HL-60 (cell line): ENCODE measurements at places on chromosomes 4 and X.
A peak's percentile ranks its signal among the peaks of the same experiment; 100 is the strongest.

DNA sequence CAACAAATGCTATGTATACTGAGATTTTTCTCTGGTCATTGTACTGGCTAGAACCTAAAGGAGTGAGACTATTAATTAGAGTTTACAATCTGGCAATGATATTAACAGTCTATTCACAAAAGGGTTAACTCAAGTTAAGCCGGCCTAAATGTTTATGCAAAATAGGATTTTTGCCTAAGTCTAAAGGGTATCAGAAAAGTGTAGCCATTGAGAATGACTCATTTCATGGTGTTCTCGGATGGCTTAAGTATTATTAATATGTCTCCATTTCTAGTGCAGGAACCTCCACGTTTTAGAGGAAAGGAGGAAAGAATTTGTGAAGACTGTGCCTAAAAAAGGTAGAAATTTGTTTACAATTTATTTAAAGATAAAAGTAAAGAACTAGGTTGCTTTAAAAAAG is 29.8 kb downstream of the DYNLT3 start:
- no peak for DNase-seq

- DNase-seq = no peak
Measured at GRCh38 chr4:177492022-177492421, 49.8 kb upstream of the AGA start.

DNA sequence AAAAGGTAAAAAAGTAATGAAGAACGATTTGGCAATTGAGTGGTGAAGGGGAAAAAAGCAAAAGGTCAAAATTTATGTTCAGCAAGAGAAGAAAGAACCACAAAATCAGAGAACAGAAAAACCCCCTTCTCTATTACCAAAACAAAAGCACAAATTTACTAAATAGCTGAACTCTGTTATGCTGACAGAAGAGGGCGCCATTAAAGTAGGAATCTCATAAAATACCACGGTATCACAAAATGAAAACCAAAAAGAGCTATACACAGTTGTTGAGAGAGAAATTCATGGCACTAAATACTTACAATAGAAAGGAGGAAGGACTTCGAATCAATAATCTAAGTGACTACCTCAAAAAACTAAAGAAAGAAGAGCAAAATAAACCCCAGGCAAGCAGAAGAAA is 69.6 kb upstream of the CXorf66 start:
- DNase-seq = no peak

DNA sequence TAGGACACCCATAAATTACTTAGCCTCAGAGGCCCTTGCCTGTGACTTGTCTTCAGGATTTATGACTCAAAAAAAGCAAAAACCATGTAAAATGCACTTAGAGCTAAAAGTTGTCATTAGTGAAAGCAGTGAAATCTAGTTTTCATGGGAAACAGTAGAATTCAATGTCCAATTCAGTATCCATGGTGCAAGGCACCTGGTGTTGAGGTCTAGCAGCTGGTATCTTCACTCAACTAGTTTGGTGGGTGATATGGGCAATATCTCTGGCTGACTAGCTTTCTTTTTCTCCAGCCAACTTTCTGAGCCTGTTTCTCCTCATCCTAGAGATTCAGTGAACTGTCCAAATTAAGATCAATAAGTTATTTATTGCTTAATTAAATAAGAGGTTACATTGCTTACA is 229.8 kb upstream of the NDST4 start:
- no peak for DNase-seq

GRCh38 chr4:142347241-142347640 is 498.9 kb downstream of the INPP4B start:
- no peak for DNase-seq

DNA sequence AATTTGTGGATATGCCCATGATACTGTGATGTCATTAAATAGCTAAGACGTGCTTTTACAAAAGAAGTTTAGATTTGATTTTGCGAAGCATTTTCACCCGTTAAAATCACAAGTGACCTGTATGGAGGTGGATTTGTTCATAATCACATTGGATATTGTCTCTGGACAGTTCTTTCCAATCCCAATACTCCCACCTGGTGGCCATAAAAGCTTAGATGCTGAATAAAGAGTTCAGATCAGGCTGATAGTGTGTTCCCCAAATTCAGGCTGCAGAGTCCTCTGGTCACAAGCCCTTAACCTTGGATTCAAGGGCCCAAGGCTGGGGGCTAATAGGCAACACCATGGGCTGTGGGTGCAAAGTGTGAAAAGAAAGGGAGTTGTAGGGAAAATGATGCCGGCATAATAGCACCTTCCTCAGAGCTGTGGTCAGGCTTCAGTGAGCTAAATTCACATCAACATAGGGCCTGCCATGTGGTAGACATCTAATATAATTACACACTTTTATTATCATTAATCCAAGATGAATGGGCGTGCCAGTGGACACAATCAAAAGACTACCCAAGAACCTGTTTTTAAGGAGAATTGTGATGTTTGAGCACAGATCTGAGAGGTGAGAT is 28.1 kb downstream of the SMIM43 start:
- DNase-seq = no peak

DNA sequence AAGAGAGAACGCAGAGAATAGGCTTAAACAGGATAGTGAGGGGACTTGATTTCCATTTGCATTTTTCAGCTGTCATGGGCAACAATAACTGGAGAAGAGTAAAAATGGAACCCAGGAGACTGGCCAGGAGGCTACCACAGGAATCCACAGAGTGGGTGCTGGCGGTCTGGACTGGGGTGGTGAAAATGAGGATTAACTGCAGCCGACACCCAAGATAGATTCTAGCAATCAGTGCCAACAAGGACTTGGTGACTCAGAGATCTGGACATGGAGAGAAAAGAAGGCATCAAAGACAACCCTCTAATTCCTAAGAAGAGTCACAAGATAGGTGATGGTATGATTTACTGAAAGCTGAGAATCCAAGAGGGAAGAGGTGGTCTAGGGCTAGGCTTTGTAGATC is 102.8 kb downstream of the ATP8A1 start:
- DNase-seq = no peak

- no peak for DNase-seq
Measured at GRCh38 chr4:153582954-153583702, 101.0 kb upstream of the TLR2 start.

DNA sequence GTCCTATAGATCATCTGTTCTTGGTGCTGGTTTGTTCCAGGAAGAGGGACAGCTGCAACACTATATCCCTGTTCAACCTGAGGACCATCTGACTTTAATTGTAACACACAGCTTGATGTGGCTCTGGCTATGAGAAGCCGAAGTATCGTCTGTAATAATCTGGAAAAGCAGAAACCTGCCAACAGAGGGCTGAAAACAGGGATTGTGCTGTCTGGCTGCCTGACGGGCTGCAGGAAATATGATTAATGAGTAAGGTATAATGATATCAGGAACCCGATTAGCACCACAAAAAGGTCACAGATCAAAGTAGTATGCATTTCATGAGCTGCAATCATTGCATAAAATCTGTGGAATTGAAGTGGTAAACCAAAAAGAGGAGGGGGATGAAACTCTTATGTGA is 170.4 kb upstream of the MAB21L2 start:
- DNase-seq = no peak

GRCh38 chr4:56552273-56552672 is 46.7 kb downstream of the ARL9 start:
- DNase-seq = no peak

- no peak for DNase-seq
Measured at GRCh38 chrX:43656005-43656494, at the start of gene MAOA. MAOA (plus strand) TSS chrX:43656299; CDS start chrX:43656342, 43 bp downstream.

DNA sequence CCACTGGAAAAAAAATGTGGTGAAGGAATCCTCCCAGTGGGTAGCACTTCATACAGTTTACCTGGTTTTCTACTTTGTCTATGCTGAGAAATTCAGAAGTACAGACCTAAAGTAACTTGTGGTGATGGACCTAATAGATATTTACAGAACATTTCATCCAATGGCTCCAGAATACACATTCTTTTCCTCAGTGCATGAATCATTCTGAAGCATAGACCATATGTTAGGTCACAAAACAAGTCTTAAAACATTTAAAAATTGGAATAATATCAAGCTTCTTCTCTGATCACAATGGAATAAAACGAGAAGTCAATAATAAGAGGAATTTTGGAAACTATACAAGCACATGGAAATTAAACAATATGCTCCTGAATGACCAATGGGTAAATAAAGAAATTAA is 450.1 kb upstream of the INTU start:
- no peak for DNase-seq

GRCh38 chr4:166153548-166153947 is 280.5 kb downstream of the TLL1 start:
- no peak for DNase-seq

- DNase-seq = no peak
Measured at GRCh38 chr4:107740381-107740780, 20.3 kb upstream of the PAPSS1 start.

DNA sequence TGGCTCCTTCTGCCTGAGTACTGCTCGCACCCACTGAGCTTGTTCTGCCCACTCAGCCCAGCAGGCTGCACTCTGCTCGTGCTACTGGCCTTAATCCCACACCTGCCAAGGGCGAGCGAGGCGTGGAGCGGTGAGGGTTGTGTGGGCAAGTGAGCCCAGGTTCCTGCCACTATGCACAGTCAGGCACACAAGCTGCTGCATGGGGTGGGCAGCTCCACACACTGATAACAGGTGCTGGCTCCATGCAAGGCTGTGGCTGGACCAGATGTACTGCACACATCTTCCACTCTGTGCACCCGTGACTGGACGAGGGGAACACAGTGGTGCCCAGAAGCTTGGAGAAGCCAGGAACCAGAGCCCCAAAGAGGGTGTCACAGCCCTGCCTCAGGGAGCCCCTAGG is 184.3 kb upstream of the NUDT6 start:
- DNase-seq = no peak

DNA sequence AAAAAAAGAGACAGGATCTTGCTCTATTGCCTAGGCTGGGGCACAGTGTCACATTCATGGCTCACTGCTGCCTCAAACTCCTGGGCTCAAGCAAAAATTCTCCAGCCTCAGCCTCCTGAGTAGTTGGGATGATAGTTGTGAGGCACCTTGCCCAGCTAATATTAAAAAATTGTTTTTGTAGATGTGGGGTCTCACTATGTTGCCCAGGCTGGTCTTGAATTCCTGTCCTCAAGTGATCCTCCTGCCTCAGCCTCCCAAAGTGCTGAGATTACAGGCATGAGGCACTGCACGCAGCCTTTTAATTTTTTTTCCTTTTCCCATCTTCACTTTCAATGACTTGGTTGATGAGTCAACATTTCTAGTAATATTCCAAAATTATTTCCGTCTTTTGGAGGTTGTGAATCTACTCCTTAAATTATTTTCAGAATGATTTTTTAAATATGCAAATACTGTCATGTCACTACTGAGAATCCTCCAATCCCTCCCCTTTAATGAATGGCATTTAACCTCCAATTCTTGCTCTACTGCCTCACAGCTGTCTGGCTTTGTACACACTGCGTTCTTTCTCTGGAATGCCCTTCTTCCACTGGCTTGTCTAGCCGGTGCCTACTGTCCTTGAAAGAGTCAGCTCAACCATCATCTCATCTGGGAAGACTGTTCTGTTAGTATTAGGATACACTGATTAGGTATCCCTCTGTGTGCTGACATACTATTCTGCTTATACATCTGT is 27.5 kb upstream of the DCTD start:
- no peak for DNase-seq

GRCh38 chr4:81225252-81225651 is 10.2 kb upstream of the PRKG2 start:
- DNase-seq = no peak

GRCh38 chrX:13658602-13659001 is 5.7 kb downstream of the TCEANC start:
- DNase-seq = peak; percentile 51

GRCh38 chr4:98728871-98729270 is 70.5 kb upstream of the TSPAN5 start:
- DNase-seq = no peak

DNA sequence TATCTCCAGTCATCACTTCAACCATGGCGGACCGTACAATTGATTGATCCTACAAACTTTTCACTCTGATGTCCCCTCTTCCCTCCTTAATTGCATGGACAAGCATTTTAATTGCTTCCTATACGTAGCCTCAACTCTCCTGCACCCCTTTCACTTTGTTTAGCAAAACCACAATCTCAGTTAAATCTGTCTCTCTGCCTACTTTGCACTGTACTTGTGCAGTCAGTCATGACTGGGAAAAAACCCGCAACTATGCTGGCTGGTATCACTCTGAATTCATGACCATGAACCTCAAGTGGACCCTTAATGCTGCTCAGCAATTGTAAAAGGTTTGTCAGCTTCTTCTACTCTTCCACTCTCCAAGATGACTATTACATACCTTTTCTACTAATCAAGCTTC is 51.7 kb upstream of the AFF2 start:
- DNase-seq = no peak

GRCh38 chr4:48051078-48051477 is 34.5 kb downstream of the NIPAL1 start:
- no peak for DNase-seq

GRCh38 chr4:43732829-43733426 is 715.7 kb downstream of the KCTD8 start:
- DNase-seq = no peak

DNA sequence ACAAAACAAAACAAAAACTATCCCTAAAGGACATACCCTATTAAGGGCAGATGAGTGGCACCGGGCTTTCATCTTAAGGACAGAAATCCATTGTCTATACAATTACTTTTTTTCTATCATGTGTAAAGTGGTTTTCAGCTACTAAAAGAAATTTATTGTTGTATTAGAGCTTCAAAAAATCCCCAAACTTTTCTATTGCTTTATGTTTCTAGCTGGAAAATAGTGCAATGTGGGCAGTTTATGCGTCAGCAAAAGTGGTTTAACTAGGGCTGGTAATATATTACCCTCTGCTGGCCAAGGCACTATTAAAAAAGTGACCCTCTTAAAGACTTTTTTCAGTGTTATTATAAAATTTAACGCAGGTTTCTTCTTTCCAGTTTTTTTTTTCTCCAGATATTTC is 15.5 kb upstream of the GPR82 start:
- DNase-seq = no peak

- DNase-seq = no peak
Measured at GRCh38 chr4:101835121-101835904, 44.8 kb downstream of the BANK1 start.

DNA sequence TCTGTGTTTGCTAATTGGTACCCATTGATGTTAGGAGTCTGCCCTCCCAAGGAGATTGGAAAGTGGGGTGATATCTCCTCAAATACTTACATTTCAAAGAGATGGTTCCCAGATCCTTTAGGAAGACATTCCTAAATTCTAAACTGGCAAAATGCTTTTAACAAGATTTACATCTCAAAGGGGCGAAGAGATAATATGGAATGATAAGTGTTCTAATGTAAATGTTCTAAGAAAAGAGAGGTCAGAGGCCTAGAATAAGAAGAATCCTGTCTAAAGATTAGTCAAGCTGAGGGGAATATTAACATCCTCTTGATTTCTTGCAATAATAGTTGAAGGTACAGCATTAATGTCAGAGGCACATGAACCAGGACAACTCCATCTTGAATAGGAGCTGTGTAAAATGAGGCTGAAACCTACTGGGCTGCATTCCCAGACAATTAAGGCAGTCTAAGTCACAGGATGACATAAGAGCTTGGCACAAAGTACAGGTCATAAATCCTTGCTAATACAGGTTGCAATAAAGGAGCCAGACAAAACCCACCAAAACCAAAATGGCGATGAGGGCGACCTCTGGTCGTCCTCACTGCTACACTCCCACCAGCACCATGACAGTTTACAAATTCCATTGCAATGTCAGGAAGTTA is 2248.1 kb downstream of the ARAP2 start:
- DNase-seq = no peak

- peak; percentile 31 for DNase-seq
Measured at GRCh38 chr4:118033148-118034052, 886 bp upstream of the NDST3 start.

- DNase-seq = no peak
Measured at GRCh38 chrX:13482746-13483541, 86.5 kb upstream of the EGFL6 start.

GRCh38 chrX:71650333-71650969 is 16.9 kb upstream of the LOC101059915 start:
- DNase-seq = peak; percentile 34
